SK-N-SH (cell line): ENCODE measurements at places on chromosomes 2 and 18.

GRCh38 chr2:159604159-159604558 lies 12.2 kb downstream of the BAZ2B start:
- DNase-seq: no peak

GRCh38 chr2:71468279-71469015 lies 15.1 kb downstream of the DYSF start:
- DNase-seq: no peak

- DNase-seq: no peak
These were observed 34.4 kb downstream of the CYP27C1 start for GRCh38 chr2:127185705-127186104.

DNA sequence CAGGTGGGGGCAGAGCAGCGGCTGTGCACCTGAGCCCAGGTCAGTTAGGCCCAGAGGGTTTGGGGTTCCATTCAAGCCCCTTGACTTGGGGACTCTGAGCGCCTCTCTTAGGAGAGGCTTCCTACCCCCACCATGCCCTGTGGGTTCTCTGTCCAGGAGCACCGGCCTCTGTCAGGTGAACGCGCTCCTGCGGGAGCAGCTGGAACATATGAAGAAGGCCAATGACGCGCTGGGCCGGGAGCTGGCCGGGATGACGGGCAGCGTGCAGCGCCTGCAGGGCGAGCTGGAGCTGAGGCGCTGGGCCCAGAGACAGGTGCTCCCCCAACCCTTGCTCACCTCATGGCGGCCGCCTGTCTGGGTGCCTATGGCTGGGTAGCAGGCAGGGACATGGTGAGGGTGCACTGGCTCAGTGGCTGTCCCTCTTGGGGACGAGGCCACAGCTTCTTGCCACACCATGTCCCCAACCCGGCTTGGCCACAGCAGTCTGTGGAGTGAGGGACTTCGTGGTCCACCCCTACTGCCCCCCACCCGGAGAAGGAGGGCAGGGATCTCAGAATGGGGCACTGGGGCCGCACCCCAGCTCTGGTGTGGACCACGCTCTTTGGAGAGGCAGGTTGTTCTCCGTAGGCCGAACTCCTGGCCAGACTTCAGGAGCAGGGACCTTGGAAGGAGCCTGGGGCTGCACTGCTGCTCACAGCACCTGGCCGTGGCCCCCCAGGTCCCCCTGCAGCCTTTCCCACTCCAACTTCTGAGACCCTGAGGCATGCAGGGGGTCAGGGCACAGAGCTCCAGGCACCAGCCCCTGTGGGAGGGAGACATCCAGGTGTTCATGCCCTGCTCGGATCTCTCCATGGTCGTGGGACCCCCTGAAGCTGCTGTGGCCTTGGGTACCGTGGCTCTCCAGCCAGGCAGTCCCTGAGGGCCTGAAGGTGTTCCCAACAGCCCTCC lies 19.7 kb downstream of the CROCC2 start:
- DNase-seq: peak; percentile 34

DNA sequence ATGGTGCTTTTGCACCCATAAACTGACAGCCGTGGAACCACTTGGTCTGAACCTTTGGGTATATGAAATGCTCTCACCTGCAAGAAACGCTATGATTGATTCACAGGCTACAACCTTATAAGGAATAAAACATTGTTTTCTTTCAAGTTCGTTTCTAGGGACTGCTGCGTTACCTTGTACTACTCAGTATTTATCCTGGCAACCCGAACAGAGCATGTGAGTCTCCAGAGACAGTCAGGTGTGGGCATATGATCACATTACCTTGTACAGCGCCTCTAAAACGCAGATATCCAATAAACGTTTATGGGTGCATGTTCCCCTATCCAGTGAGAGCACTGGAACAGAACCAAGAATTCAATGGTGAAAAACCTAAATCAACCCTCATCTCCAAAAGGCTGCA lies 1.7 kb downstream of the CCBE1 start:
- no peak for DNase-seq

DNA sequence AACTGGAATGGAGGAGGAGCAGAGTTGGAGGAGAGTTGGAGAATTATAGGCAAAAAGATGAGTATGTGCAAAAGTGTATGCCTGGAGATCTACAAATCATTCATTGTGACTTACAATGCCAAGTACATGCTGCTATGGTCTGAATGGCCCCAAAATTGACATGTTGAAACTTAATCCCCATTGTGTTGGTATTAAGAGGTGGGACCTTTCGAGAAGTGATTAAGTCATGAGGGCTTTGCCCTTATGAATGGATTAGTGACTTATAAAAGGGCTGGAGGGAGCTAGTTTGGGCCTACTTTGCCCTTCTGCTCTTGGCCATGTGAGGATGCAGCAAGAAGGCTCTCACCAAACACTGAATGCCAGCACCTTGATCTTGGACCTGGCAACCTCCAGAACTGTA lies 6.3 kb upstream of the RBMS1 start:
- DNase-seq: no peak
